Inflammatory macrophage treated with lipopolysaccharide for 4 hours (primary cell): ENCODE measurements at places on chromosomes 6 and 20.

- DNase-seq, result no peak
These were observed 246.2 kb upstream of the NRSN1 start for GRCh38 chr6:23879816-23880215.

GRCh38 chr20:63451821-63452220, 20.6 kb downstream of the KCNQ2 start:
- no peak for DNase-seq

DNA sequence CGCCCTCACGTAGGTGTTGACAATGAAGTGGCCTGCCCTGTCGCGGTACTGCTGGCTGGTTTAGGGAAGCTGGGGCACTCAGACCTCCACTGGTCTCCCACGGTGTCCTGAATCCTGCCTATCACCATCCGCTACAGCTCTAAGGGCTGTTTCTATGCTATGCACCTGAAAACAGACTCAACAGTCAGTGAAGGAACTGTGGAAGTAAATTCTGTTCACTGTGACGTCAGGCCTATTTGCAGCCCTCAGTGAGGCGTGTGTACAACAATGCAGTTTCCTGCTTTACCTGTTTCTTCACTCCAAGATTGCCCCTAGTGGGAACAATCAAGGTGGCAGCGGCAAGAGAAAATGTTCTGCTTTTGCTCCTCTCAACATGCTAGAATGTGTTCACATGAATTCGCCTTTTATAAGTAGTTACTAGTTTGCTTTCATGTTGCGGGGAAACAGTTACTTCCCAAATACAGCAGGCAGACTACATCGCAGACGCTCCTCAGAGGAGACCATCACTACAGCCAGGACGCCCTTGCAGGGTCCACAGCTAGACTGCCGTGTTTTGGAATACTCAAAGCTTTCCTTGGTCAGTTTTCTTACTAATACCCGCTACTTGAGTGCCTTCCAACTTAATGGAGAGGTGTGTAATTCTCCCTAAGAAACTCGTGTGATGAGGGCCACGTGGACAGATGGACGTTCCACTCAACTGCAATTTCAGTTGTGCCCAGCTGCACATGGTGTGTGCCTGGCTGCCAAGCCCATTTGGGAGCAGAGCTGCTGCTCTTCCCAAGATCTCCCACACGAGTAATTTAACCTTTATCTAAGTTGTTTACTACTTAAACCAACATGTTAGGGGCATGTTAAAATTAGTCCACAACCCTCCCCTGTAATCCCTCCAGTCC, 25.4 kb downstream of the DIDO1 start:
- no peak for DNase-seq

DNA sequence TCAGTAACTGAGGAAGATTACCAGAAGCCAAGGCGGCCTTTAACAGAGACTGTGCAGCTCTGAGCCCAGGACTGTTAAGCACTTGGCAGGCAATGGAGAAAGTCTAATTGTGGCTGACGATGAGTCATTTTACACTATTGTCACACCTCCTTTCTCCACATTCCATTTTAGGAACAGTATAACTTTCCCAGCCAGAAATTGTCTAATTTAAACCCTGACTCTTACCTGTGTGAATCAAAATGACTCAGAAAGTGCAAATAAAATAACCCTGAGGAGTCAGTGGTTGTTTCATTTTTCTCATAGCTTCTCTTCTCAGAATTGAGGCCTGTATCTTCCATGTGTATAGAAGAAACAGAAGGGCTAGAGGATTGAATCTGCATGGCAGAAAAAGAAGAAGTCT, 40.0 kb upstream of the OPN5 start:
- DNase-seq, result no peak

GRCh38 chr6:129710450-129711270, 683 bp upstream of the ARHGAP18 start:
- DNase-seq, result no peak

- no peak for DNase-seq
These were observed 11.8 kb upstream of the ZNF831 start for GRCh38 chr20:59151820-59152219.

DNA sequence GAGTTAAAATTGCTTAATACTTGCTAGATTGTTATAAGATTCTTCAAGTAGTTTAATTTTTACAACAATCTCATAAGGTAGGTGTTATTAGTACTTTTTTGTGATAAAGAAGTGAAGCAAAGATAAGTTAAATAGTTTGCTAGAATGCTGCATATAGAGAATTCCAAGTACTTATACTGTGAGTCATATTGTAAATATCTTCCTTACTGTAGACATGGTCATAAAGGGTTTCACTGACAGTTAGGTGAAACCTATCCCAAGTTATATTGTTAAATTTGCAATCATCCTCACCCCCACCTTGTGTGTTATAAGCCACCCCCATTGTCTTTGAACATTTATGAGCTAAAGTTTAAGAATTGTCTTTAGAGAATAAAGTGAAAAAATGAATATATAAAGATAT, 142.0 kb downstream of the FAM83B start:
- DNase-seq, result no peak

DNA sequence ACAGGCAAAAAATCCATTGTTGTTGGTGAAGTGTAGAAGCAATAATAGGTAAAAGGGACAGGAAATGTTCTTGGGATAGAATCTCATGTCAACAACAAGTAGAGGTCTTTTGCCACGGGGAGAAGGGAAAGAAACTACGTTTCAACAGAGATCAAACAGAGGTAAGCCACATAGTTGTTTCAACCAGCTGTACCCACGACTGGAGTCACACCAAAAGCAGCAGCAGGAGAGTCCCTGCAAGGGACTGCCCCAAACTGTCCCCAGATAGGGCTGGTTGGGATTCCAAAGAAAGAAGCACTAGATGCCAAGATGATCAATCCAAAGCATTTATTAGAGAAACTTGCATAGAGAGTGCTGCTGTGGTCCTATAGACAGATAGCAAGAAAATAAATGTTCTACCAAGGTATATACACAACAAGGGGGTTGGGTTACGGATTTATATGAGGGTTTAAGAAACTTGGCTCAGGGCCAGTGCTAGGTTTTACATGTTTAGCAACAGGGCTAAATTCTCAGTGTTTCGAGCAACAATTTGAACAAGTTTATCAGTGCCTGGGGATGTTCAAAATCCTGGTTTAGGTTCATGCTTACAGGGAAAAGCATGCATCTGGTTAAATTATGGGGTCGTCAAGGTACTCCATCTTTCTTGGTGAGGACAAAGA, 466.5 kb downstream of the MMUT start:
- DNase-seq, result no peak

- DNase-seq, result peak; percentile 94
These were observed 33.0 kb downstream of the SLCO4A1 start for GRCh38 chr20:62675156-62675876.

DNA sequence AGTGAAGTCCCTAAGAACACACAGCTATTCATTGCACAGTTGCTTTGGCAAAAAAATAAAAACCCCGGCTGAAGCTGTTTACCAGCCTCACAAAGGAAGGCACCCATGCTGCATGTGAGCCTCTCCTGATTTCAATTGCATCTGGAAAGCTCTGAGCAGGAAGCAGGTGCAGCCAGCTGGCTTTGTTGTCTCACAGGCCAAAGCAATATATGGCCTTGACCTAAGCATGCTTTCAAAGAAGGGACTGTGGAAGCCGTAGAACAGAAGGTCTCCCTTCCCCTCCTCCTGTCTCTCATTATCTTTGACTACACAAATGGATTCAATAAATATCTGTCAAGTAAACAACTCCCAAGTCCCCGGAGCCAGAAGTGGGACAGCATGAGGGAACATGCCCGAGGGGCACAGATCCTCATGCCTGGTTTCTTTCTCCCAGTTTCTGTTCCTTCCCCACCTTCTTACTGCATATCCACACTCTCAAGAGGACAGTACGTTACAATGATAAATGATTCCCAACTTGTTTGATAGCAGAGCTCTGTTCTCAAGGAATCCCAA, 57.2 kb upstream of the PCSK2 start:
- no peak for DNase-seq

- DNase-seq, result no peak
These were observed 16.6 kb downstream of the KIF3B start for GRCh38 chr20:32294071-32294470.
